ENCODE measurements at places on chromosomes 16 and 17.

DNA sequence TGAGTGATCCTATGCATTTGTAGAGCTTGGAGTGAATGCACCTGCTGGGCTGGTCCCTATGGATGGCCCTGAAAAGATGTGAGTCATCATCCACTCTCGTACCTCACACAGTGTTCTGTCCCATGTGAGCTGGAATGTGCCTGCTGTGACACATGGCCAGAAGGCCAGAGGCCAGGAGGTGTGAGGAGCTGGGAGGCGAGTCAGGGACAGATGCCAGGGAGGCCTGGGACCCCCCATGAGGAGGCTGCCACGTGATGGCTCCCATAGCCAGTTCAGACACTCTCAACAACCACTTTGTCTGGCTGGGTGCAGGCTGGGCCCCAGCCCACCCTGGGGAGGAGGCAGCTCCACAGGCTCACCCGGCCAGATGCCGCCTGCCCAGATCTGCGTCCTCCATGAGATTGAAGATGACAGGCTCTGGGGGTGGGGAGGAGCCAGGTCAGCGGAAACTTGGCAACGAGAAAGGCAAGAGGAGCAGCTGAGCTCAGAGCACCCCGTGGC lies 168.8 kb downstream of the C16orf78 start:
- DNase-seq = no peak

DNA sequence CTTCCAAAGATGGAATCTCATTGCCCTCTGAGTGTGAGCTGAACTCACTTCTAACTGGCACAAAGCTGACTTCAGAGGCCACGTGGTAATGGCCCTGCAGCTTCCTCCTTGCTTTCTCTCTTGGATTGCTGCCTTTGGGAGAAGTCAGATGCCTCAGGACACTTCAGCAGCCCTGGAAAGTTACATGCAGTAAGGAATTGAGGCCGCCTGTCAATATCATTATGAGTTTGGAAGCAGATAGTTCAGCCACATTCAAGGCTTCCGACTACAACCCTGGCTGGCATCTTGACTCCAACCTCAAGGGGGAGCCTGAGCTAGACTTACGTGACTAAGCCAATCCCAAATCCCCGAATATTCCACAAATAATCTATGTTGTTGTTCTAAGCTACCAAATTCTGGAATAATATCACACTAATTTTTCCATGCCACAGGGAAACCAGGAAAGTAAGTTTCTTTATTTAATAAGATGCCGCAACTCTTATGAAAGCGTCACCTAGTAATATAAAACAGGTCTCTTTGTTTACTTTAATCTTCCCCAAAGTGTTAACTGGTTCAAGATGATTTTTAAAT lies 13.6 kb downstream of the CEP20 start:
- peak; percentile 27 for DNase-seq

DNA sequence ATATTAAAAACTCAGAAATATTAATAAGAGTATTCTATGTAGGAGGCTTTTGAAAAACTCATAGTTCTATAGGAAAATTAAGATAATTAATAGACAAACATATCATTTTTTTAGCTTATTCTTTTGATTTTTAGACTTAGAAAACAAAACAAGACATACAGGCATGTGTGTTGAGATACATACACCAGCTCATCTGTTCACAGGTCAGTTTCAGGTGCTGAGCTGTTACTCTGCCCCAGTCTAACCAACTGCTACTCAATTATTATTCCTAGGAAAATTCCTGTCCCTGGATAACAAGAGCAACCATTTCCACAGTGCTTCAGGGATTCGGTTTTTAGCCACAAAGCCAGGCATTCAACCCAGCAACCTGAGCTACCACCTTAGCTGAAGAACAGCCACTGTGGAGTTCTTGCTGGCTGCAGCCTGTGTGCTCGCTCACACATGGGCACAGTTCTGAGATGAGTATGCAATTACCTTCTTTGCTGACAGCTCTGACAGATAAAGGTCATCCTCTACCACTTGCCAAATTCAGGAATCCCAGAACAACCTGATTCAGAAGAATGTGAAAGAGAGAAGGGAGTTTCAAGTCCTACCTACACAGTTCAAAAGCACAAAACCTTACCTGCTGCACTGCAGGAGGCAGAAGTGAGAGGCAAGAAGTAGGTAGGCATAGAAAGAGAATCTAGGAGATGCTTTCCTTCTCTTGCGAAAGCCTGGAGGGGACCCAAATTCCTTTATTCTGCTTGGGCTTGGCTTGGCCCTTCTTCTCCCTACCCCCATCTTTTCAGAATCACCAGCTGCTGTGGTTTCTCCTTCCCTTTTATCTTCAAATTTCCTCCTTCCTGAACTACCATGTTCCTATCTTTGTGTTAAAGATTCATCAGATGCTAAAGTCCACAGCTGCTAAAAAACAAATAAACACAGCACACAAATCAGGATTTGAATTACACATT lies 62.7 kb downstream of the TEX2 start:
- no peak for DNase-seq

DNA sequence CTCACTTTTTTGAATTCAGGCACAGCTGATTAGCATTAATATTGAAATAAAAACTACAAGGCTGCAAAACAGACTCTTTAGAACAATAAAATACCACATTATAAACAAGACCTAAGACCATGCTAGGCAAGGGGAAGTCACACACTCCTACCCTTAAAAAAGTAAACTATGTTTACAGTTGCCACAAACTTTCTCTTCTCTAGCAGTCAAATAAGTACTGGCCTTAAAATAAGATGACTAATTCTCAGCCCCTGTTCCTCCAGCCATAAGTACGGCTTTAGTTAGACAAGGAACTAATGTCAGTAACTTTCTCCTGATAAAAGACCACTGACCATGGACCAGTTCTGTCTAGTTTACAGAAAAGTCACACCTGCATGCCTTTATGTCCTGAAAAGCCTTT lies 19.5 kb upstream of the CPHXL start:
- no peak for DNase-seq

DNA sequence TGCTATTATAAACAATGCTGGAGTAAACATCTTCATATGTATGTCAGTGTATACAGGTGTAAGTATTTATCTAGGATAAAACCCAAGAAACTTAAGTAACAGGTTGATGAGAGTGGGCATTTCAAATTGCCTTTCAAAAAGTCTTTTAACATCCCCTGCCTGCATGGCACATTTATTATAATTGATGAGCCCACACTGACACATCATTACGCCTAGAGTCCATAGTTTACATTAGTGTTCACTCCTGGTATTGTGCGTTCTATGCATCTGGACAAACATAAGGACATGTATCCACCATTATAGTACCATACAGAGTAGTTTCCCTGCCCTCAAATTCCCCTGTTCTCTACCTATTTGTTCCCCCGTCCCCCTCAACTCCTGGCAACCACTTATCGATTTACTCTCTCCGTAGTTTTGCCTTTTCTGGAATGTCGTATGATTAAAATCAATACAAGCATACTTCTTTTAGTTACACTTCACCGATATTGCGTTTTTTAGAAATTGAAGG lies 53.7 kb downstream of the NACA2 start:
- no peak for DNase-seq

DNA sequence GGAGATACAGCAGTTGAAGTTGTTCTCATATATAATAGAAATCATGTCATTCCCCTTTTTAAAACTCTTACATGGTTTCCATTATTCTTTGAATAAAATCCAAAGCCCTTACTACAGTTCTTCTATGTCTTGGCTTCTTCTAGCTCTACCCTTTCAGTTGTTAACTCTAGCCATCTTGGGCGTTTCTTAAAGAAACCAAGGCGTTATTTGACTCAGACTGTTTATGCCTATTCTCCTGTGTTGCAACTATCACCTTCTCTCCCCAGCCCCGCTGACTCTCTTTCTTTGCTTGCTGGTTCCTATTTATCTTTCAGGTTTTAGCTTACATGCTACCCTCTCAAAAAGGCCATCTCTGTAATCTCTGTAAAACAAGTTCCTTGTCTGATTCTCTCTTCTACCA lies 32.7 kb downstream of the NFATC3 start:
- DNase-seq = no peak

- no peak for DNase-seq
Measured at GRCh38 chr17:78957128-78957527, 22.6 kb downstream of the LGALS3BP start.

GRCh38 chr16:2186505-2186904 lies 9.9 kb downstream of the CASKIN1 start:
- no peak for DNase-seq

DNA sequence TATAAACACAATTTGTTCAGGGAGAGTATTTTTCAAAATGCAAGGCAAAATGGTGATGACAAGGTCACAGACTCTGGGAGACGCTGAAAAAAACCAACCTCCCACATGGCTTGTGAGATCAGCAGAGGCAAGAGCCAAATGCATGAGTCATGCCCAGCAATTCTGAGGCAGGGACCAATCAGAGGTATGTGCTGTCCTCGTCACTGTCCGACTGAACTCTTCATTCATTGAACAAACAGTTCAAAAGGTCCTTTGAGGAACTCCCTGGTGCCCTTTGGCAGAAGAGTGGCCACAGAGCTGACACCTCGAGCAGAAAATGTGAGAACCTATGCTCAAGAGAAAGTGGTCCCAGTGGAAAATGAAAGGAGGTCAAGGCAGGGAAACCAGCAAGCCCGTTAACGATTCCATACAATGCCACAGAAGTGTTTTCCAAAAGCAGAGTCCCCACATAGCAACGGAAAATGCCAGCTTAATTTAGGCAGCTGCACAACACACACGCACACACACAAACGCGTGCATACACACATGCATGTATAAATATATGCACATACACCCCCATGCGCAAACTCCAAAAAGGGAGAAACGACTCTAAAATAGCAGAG lies 50.9 kb downstream of the CDH11 start:
- DNase-seq = no peak

DNA sequence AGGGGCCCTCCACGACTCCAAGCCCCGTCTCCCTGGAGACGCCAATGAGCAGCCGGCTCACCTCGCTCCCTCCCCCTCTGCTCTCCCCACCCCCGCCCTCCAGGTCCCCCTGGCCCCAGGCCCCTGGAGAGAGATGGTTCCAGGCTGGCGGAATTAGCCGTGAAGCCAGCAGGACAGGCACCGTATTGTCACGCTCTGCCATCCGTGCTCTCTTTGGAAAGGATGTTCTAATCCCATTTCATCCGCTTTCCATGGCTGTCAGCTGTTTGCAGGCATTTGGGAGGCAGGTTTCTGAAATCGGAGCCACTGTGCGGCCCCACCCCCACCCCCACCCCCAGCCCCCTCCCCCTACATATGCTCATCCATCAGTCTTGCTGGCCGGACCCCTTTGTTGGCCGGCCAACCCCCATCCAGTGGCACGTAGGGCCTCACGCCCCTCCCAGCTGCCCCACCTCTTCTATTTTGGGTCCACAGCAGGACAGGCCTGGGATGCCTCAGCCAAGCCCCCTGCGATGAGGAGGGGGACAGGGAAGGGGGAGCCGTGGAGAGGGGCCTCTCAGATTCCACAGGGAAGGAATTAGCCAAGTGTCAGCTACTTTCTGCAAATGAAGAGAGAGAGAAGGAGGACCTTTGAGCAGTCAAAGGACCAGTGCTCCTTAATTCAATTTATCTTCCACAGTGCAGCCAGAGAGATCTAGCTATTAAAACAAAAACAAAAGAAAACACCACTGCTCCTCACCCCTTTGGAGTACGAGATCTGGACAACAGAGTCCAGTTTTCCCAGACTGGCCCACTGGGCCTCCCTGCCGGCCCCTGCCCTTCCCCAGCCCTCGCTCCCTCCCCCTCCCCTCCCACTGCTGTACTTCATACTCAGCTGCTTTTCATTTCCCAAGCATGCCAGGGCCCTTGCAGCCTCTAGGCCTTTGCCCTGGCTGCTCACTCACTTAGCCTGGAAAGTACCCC lies 30.7 kb downstream of the SDK2 start:
- DNase-seq = peak; percentile 62

DNA sequence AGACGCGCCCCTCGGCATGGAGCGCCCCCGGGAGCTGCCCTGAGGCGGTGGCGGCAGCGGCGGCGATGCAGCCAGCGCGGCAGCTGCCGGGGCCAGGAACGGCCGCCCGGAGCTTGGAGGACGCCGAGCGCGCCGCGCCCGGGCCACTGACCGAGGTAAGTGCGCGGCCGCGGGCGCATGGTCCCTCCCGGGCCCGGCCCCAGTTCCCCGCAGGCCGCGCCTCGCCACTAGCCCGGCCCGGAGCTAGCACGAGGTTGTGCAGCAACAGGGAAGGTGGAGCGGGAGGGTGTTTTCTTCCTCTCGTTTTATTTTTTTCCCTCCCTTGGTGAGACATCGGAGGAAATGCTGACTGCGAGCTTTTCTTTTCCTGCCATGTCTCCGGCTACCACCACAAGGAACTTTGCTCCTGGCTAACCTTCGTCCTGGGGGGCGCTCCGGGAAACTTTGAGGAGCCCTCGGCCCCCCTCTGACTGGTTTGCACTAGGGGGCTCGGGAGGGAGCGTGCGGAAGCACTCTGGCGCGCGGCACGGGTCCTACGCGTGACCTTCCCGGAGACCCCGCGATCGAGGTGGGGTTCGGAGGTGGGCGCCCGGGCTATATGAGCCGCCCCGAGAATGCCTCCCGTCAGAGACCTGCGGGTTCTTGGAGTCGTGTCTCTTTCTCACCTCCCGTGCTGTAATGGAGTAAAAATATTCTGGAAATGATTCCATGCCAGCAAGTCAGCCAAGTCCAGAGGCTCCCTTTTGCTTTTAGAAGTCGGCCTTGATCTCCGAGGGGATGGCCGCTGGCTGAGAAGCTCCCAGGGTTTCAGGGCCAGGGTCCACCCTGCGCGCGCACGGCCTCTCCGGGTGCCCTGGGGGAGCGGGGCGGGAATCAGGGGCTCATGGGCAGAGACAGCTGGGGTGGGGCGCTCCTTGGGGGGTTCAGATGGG lies 868 bp downstream of the KCNJ12 start:
- no peak for DNase-seq

- DNase-seq = no peak
Measured at GRCh38 chr17:61225178-61225882, 174.3 kb upstream of the TBX2 start.

- no peak for DNase-seq
Measured at GRCh38 chr16:1333854-1334700, 632 bp downstream of the BAIAP3 start.

DNA sequence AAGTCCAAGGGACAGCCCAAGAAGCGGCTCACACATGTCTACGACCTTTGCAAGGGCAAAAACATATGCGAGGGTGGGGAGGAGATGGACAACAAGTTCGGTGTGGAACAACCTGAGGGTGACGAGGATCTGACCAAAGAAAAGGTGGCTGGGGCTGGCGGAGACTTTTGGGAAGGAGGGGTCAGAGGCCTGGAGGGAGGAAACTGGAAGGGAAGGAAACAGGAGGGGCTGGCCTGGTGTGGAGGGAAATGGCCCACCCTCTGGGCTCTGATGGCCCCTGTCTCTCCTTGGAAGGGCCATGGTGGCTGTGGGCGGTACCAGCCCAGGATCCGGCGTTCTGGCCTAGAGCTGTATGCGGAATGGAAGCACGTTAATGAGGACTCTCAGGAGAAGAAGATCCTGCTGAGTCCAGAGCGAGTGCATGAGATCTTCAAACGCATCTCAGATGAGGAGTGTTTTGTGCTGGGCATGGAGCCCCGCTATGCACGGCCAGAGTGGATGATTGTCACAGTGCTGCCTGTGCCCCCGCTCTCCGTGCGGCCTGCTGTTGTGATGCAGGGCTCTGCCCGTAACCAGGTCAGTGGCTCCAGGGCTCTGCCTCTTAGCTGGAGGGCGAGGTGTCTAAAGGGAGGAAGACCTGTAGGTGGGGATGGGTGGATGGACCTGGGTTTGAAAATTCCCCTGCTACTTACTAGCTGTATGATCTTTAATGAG lies 12.5 kb downstream of the POLR2A start:
- DNase-seq = no peak

- DNase-seq = no peak
Measured at GRCh38 chr17:49574323-49574781, 1.3 kb upstream of the NXPH3 start.

Data from right lung (tissue), 10 donors.